ENCODE measurements at places on chromosomes 3 and 15.
A peak's percentile ranks its signal among the peaks of the same experiment; 100 is the strongest.

GRCh38 chr3:140832883-140833282 is 108.8 kb upstream of the SLC25A36 start:
- no peak for DNase-seq

- DNase-seq, result no peak
Measured at GRCh38 chr3:52242039-52242438, 3.1 kb upstream of the TWF2 start.

GRCh38 chr3:98022978-98023820 is 11.9 kb downstream of the GABRR3 start:
- DNase-seq, result peak; percentile 94

DNA sequence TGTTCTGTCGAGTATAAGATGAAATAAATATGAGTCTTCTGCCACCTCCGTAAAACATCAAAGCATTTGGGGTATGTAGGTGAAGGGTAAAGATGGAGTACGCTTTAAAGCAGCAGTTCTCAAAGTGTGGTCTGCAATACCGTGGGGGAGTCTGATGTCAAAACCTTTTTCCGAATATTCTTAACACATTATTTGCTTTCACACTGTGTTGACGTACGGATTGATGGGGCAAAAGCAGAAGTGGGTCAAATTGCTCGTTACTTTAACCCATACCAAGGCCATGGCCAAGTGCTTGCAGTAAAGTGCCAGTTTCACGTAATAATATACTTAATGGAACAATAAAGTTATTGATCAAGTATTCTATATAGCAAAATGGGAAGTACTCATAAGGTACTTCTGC is 36.3 kb downstream of the PAK2 start:
- DNase-seq, result no peak
